Kidney tubule cell (primary cell): ENCODE measurements at places on chromosomes 4 and X.

- DNase-seq = no peak
Observed at GRCh38 chr4:117376692-117377091, 291.3 kb upstream of the TRAM1L1 start.

GRCh38 chr4:45629717-45630116 lies 494.1 kb downstream of the GABRG1 start:
- DNase-seq = no peak

DNA sequence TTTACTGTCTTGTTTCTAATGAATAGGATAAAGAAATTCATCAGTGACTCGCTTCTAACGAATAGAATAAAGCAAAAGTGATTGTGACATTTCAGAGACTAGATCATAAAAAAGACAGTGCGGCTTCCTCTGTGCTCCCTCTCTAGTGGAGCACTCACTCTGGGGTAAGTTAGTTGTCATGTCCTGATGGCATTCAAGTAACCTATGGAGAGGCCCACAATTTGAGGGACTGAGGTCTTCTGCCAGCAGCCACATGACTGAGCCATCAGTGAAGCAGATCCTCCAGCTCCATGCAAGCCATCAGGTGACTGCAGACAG lies 72.4 kb downstream of the YIPF6 start:
- DNase-seq = no peak

DNA sequence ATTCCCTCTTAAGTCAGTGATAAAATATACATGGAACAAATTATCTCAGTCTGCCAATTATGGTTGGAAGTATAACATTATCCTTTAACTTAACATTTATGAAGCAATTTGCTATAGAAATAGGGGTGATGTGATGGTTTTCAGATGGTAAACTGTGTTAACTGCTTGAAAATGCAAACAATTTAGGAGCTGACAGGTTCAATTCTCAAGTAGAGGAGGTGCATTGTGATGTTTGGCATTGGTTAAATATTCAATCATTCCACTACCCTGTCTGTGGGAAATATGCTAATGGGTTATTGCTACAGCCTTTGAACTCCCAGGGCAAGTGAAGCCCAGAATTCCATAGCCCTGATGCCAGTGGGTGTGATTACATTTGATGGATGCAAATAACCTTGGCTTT lies 243.4 kb upstream of the GK2 start:
- DNase-seq = peak; percentile 64

GRCh38 chrX:110133735-110134370 lies 130.9 kb downstream of the TMEM164 start:
- DNase-seq = no peak

- peak; percentile 44 for DNase-seq
Observed at GRCh38 chrX:34612036-34612435, 45.0 kb downstream of the TMEM47 start.

- peak; percentile 28 for DNase-seq
Observed at GRCh38 chrX:130994671-130995070, 63.5 kb upstream of the ARHGAP36 start.

- DNase-seq = no peak
Observed at GRCh38 chr4:128285085-128285997, 2.3 kb downstream of the PGRMC2 start.

DNA sequence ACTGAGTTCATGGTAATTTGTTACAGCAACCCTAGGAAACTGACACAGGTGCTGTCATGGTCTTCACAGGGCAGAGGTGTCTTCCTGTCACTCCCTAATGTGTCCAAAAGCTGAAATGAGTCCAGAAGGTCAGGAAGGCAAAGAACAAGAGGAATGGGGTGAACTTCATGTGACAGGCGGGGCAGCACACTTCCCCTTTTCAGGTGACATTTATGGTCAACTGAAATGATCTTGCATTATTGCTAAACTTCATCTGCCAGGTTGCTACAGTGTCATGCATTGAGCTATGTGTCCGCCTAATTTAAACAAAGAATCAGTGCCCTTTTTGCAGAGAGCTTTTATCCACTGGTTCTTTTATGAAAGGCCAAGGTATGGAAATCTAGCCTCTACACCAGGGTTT lies 15.9 kb upstream of the CCDC149 start:
- no peak for DNase-seq

GRCh38 chrX:64580605-64581004 lies 185.4 kb upstream of the MTMR8 start:
- DNase-seq = no peak

GRCh38 chr4:52676536-52676935 lies 17.4 kb upstream of the USP46 start:
- DNase-seq = no peak

DNA sequence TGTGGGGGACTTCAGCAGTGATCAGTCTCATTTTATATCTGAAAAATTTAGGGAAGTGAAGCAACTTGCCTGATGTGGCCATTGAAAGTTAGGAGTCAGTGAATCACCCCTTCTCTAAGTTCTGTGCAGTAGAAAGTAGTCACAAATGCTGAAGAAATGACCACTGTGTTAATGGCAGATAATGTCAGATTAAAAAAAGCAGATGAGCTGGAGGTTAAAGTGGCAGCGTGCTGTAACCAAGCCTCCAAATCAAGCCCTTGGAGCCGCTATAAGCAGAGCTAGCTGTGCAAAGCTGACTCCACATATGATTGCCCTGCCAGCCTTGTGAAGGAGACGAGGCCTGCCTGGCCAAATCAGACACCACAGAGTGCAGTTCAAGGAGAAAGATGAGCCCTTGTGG lies 39.2 kb upstream of the PDE5A start:
- no peak for DNase-seq

GRCh38 chrX:152861116-152861515 lies 30.3 kb downstream of the NSDHL start:
- DNase-seq = peak; percentile 26

- peak; percentile 15 for DNase-seq
Observed at GRCh38 chrX:50100188-50100587, 100.6 kb downstream of the AKAP4 start.

DNA sequence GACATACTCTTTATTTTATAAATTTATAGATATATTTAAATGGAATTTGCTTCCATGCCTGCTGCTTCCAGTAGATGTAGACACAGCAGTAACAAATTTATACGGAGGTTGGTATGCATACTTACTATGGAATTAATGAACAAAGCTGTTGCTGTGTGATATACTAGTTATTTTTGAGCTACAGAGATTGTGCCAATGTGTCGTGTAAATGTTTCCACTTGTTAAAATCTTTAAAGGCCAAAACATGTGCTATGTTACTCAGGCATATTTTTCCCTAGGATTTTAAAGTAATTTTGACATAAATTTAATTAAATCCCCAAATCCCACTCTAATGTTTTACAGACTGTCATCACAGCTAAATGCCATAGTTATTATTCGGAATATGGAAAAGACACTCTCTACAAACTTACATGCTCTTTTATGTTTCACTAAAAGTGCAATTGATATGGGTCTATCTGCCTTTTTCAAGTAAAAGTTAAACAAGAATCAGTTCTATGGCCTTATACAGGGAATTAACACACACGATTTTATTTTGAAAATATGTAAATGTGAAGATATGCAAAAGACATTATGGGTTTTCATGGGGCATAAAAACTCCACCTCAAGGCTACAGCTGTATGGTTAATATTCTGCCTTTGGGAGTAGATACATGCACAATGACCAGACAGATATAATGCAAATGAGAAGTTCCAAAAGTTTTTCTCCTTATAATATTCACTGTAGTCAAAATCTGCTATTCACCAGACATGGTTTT lies 256.8 kb downstream of the FSTL5 start:
- no peak for DNase-seq

DNA sequence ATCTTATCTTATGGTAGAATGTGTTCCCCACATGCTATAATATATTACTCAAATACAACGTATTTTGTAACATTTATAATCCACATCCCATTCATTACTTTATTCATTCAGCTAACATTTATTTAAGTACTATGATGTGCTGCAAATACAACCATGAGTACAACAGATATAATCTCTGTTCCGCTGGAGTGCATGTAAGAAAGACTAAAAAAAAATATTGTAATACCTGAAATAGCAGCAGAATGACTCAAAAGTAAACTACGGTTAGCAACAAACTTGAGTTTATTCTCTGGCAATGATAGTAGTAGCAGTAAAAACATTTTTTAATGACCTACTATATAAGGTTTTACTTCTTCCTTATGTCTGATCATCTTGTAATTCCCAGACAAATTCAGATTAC lies 1776.3 kb downstream of the STIM2 start:
- no peak for DNase-seq

GRCh38 chrX:72255445-72255844 lies 16.6 kb upstream of the ERCC6L start:
- peak; percentile 33 for DNase-seq

DNA sequence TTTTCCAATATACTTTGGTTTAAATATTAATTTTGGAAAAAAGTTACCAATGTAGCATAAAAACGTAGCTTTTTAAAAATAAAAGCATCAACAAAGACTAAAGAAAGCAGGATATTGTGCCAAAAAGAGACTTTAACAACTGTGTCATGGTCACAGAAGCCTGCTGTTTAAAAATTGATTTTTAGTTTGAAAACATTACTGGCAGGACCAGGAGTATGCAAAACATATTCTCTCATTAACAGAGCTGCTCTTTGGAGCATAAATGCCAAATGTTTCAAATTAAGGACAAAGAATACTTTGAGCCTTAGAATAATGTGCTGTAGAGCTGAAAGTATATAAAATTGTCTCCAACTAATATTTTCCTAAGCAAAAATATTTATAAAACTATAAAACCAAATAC lies 279.0 kb downstream of the ARAP2 start:
- peak; percentile 15 for DNase-seq

GRCh38 chrX:41621222-41621723 lies 67.5 kb upstream of the GPR34 start:
- DNase-seq = peak; percentile 80

DNA sequence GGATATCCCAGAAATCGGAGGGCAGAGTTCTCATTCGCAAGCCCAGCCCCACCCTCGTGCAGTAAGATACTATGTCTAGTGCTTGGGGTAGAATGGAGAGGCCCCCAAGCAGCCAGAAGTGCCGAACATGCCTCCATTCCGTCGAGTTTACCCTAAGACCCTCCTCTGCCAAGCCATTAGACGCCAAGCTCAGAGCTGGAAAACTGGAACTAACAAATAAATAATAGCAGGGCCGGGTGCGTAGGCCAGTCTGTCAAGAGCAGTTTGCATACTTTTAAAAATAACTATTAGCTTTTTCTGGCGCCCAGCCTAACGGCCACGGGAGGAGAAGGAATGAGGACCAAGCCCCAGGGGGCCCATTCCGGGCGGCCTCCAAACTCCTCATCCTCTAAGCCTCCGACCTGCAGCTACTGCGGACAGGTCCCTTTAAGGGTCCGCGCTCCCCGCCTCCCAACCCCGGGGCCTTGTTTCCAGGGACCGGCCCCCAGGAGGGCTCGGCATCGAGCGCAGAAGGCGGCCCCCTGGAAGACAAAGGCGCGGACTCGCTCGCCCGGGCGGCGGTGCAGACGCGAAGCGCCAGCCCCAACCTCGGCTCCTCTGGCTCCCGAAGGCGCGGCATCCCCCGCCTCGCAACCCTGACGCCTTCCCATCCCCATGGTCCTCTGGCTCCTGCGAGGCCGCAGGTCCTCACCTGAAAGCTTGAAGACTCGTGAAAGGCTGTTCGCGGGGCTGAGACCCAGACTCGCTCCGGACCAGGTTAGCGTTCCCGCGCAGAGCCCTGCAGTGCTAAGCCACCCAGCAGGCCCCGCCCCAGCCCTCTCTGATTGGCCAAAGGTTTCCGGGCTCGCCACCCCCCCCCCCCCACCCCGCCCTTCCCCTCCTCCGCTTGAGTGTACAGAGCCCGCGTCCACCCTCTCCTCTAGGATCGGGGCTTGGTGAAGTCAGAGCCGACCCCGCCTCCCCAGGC lies at the start of gene TMSB15A:
Gene TMSB15A (minus strand): TSS at position 765 of the 967 bp plus-strand sequence.
- peak; percentile 26 for DNase-seq

- DNase-seq = no peak
Observed at GRCh38 chr4:97585274-97585673, 558.0 kb downstream of the STPG2 start.

- DNase-seq = peak; percentile 94
Observed at GRCh38 chr4:101953949-101954348, 163.4 kb downstream of the BANK1 start.
